ENCODE measurements at places on chromosomes 4 and X.

DNA sequence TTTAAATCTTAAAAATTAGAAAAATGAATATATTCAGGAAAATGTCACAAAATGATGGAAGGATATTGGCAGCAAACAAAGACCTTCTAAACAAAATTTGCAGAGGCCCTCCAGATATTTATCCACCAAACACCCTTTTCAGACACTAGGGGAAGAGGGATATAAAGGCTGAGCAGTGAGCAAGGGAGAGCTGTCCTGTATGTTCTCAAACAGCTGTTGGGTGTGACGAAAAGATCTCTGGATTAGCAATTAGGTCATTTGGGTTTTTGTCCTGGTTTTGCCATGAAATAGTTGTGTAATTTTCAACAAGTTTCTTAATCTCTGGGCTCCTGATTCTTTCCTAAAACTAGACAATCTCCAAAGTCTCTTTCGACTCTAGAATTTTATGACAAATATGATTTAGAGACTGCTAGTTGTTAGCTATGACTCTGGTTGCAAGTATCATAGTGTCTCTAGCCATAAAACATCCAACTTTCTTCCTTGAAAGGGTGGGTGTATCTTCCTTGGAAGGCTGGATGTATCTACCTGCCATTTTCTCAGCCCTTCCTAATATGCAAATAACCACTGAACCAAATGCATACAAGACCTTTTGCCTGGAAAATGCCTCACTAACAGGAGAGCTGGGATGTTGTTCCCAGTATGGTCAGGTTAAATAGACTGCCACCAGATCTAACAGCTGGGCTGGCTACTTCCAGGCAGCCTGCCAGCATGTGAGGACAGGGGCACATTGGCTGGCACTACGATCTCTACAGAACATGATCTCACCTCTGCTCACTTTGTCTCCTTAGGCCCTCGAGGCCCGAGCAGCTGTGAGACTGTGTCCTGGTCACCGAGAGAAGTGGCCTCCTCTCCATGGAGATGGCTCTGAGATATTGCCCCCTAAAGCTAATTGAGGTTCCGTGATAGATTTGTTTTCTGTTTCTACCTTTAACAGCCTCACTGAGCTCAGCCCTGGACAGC, 225.5 kb upstream of the JADE1 start:
- no peak for DNase-seq

- DNase-seq: no peak
These were observed 321.6 kb downstream of the ARHGAP10 start for GRCh38 chr4:148053298-148054003.

DNA sequence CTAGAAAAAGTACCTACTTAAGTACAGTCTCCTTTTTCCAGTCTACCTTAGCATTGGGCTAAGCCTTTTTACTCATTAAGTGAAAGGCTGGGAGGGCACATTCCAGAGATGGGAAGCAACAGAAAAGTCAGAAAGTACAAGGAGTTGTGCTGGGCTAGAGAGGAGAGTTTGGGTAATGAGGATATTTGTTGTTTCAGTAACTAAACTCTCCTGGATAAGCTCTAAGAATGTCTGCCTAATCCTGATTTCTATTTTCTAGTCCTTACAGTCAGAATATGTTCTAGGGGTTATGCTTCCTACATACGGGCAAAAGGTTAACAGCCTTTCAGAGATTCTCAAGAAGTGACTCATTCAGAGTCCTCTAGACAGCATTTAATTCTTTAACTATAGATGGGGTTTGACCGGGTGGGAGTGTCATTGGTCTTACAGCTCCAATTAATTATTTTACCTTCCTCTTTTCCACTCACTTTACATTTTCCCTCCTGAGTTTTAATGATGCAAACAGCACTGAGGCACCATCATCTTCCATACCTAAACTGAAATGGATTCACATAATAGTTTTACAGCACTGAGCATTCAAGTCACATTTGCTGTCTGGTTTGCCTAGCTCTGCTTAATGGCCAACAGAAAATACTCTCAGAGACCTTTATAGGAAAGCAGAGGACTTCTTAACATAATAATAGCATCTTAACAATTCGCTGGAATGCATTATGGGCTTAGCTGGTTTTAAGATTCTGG, 42.9 kb downstream of the USP26 start:
- DNase-seq: no peak

- DNase-seq: no peak
These were observed 35.3 kb upstream of the SPRY1 start for GRCh38 chr4:123361195-123361861.

DNA sequence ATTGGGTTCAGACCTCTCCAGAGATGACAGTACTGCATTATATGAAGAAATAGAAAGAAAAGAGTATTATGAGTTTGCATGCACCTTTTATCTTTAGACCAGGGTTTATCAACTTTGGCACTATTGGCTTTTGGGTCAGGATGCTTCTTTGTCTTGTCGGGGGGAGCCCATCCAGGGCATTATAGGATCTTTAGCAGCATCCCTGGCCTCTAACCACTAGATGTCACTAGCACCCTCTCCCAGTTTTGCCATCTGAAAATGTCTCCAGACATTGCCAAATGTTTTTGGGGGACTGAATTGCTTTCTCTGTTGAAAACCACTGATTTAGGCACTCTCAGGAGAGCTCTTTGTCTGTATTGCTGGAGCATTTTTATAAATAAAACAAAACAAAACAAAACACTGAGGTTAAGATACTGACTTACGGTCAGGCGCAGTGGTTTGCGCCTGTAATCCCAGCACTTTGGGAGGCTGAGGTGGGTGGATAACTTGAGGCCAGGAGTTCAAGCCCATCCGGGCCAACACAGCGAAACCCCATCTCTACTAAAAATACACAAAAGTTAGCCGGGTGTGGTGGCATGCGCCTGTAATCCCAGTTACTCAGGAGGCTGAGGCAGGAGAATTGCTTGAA, 23.6 kb downstream of the CA5B start:
- DNase-seq: no peak

- no peak for DNase-seq
These were observed 668.5 kb downstream of the PCDH18 start for GRCh38 chr4:136863756-136864155.

DNA sequence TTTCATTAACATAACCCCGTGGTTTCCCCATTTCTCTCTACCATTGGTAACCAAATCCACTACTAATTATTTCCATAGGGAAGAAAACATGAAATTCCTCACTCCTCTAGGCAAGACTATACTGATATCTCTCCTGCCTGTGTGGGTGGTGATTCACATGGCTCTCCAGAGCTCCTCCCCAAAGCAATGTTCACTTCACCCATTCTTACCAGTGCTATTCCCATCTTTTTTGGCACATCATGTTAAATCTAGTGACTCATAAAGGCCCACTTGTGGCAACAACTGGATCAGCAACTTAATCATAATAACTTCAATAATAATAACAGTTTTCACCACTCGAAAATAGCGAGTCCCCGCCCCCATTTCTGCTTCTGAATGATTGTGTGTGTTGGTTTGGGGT, 6.1 kb upstream of the HCCS start:
- DNase-seq: no peak

DNA sequence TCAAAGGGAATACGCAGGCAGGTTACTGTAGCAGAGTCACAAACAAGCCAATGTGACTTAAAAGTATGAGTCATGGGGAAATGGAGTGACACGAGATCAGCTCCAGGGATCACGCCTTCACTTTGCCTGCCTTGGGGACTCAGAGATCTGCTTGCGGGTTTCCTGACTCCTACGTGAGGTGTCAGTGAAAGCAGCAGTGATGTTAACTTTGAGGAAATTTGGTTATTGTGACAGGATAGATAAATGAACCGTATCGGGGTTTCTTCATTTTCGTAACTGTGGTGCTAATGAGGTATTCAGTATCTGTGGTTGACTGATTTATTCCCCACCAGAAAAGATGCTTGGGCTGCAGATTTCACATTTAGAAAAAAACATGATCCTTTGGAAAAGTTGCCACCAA, 383.3 kb upstream of the ZFP42 start:
- no peak for DNase-seq

- no peak for DNase-seq
These were observed 25.3 kb upstream of the GATB start for GRCh38 chr4:151786158-151786495.

All from natural killer cell (primary cell).